ENCODE measurements at places on chromosomes 4 and X. TPM values are rescaled to one million over a fixed set of nuclear protein-coding genes. Genes with fewer than 3 reads are reported as not detected.
A peak's percentile ranks its signal among the peaks of the same experiment; 100 is the strongest.

The BMPR1B gene
- total RNA-seq, result 7.7 TPM

- H3K27ac ChIP-seq, result no peak overlapping the region
- no peaks in the 10 kb centered on the region for H3K4me1 ChIP-seq
- DNase-seq, result no peak
- no peaks in the 10 kb centered on the region for H3K27me3 ChIP-seq
Measured at GRCh38 chr4:97759785-97760184, 383.5 kb downstream of the STPG2 start.

The NKX3-2 gene
- total RNA-seq, result not detected

The MAGEA6 gene
- not detected for total RNA-seq

DNA sequence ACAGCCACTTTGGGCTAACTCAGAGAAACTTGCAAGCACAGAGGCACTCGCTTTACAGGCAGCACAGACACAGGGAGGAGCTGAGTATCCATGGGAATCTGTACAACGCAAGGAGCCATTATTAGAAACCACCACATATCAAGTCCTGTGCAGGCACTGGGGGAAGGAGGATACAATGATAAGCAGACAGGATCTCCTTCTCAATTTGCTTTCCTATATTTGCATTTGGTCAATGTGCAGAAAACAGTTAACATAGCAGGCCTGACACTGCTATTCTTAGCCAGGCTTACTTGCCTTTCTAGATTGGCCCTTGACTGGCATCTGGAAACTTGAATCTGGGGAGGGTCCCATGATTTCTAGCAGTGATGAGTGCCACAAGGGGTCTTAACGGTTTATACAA, 65.8 kb downstream of the TEC start:
- no peaks in the 10 kb centered on the region for H3K36me3 ChIP-seq
- no peaks in the 10 kb centered on the region for H3K4me1 ChIP-seq

The DACH2 gene
- not detected for total RNA-seq

The GPR119 gene
- total RNA-seq, result not detected

- H3K27me3 ChIP-seq, result no peaks in the 10 kb centered on the region
- no peaks in the 10 kb centered on the region for H3K36me3 ChIP-seq
- no peaks in the 10 kb centered on the region for H3K4me1 ChIP-seq
- DNase-seq, result peak; percentile 10
- no peak within 1 kb of the TSS for H3K4me3 ChIP-seq
- no peak within 1 kb of the TSS for H3K27ac ChIP-seq
Measured at GRCh38 chrX:152733261-152733975, at the start of the genes CSAG1 and MAGEA12. Gene CSAG1 (minus strand): TSS chrX:152733721. CDS start chrX:152732460, 1,261 bp downstream. Gene MAGEA12 (plus strand): TSS chrX:152733757. CDS start chrX:152736162, 2,405 bp downstream.

DNA sequence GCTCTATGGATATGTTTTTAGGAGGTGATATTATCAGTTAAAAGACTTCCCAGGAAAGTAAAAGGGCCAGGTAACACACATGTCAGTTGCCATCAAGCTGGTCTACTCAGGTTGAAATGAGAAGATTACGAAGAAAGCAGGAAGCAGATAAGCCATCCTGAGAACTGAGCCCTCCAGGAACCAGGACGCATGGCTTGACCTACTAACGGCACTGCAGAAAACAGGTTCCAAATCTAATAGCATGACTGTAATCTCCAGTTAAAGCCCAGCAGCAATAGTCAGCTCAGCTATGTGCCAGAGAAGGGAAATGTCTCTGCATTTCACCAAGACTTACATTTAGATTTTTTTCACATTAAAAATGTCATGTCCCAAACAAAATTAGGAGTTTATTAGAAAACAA, 77.9 kb downstream of the APBB2 start:
- peaks cover 7% of the 10 kb centered on the region for H3K4me1 ChIP-seq
- H3K4me3 ChIP-seq, result no peak overlapping the region
- H3K27me3 ChIP-seq, result no peaks in the 10 kb centered on the region
- H3K27ac ChIP-seq, result no peak overlapping the region
- DNase-seq, result no peak

The NELFA gene
- 20.2 TPM for total RNA-seq

DNA sequence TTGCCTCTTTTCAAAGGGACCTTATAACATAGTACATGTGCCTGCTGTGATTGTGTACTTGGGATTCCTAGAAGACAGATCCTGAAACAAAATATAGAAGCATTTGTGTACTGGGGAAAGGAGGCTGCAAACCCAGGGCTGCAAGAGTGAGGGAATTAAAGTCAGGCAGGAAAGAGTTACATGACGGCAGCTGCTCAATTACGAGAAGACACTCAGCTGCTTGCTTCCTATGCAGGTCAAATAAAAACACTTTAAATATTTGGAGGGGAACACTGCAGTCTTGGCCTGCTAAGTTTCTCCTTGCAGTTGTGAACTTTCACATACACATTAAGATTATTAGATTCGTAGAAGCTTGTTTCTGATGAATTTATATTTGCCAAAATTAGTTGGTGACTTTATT, 191.9 kb upstream of the CXCL13 start:
- no peaks in the 10 kb centered on the region for H3K36me3 ChIP-seq
- H3K27me3 ChIP-seq, result no peaks in the 10 kb centered on the region
- no peak overlapping the region for H3K27ac ChIP-seq
- H3K4me3 ChIP-seq, result no peak overlapping the region
- DNase-seq, result no peak

DNA sequence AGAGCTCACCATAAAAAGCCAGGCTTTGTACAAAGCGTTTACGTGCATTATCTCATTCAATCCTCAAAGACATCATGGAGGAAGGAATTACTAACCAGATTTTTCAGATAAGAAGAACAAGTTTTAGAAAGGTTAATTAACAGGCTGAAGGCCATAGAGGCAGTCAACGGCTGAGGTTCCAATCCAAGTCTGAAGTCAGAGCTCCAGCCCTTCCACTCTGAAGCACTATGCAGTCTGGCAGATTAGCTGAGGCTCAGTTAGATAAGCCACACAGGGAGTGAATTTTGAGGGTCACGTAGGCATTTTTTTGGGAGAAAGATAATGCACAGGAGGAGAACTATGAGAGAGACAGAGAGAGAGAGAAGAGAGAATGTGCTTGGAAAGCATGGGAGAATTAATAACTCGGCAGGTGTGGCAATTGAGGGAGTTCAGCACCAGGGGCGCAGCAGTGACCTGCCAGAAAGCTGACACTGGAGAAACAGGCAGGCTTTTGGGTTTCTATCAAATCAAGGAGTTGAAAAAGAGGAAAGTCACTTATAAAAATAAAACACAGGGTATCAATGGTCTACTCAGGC, 116.5 kb upstream of the NAP1L5 start:
- no peak overlapping the region for H3K27ac ChIP-seq
- H3K4me1 ChIP-seq, result peaks cover 56% of the 10 kb centered on the region
- H3K4me3 ChIP-seq, result no peak overlapping the region
- H3K27me3 ChIP-seq, result no peaks in the 10 kb centered on the region
- no peaks in the 10 kb centered on the region for H3K36me3 ChIP-seq

DNA sequence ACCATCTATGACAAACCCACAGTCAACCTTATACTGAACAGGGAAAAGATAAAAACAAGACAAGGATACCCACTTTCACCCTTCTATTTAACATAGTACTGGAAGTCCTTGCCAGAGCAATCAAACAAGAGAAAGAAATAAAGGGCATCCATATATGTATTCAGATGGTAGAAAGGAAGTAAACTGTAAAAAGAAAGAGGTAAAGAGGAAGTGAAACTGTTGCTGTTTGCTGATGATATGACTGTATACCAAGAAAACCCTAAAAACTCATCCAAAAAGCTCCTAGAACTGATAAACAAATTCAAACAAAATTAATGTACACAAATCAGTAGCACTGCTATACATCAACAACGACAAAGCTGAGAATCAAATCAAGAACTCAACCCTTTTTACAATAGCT, 538.7 kb upstream of the PABPC4L start:
- H3K4me1 ChIP-seq, result no peaks in the 10 kb centered on the region
- no peaks in the 10 kb centered on the region for H3K27me3 ChIP-seq
- no peak overlapping the region for H3K4me3 ChIP-seq
- H3K36me3 ChIP-seq, result no peaks in the 10 kb centered on the region

The CCDC158 gene
- total RNA-seq, result 0.17 TPM

DNA sequence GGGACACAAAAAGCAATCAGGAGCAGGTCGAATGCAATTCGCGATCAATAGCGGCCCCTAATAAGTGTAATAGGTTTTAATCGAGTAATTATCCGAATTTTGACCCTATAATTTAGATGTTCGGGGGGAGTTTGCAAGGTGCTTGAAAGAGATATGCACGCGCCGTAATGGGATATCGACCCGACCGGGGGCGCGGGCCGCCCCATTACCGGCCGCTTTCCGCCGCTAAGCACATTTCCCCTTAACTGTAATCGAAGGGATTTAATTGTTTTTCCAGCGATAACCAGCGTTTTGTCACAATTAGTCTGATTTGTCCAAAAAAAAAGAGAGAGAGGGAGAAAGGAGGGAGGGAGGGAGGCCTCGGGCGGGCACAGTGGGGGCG, 997 bp downstream of the NKX1-1 start:
- no peaks in the 10 kb centered on the region for H3K36me3 ChIP-seq
- peaks cover 99% of the 10 kb centered on the region for H3K27me3 ChIP-seq
- no peak overlapping the region for H3K4me3 ChIP-seq
- DNase-seq, result no peak
- H3K27ac ChIP-seq, result no peak overlapping the region

The TGIF2LX gene
- total RNA-seq, result not detected

DNA sequence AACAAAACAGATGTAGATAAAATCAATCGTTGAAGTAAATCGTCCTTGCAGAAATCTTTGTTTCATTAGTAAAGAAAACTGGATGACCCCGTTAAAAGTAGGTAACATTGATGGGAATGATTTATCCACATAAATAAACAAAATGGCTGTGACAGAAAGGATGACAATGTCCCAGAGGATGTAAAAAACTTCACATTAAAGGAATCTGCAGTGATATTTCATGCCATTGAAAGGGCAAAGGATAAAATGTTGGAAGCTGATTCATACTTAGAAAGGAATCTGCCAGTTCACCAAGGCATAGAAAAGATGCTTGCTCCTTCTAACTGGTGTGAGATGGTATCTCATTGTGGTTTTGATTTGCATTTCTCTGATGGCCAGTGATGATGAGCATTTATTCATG, 24.2 kb upstream of the EPGN start:
- no peaks in the 10 kb centered on the region for H3K36me3 ChIP-seq
- no peak overlapping the region for H3K27ac ChIP-seq

DNA sequence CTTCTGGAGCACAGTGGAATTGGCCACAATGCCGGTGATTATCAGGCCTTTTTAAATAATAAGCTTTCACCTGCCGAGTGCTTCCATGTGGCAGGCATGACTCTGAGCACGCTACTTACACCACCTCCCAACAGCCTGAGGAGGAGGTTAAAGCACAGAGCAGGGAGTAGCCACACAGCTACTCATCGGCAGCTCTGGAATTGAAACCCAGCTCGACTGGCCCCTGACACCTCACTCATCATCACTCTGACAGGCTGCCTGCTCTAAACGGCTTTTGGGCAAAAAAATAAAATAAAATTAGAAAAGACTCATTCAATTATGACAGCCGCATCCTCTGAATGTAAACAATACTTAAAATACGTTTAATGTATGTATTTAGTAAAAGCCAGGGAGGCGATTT, 326.4 kb upstream of the NOCT start:
- H3K4me1 ChIP-seq, result no peaks in the 10 kb centered on the region
- H3K27me3 ChIP-seq, result no peaks in the 10 kb centered on the region
- no peak for DNase-seq
- no peaks in the 10 kb centered on the region for H3K36me3 ChIP-seq
